Kasumi-1 (cell line): ENCODE measurements at places on chromosomes 3 and 15.

DNA sequence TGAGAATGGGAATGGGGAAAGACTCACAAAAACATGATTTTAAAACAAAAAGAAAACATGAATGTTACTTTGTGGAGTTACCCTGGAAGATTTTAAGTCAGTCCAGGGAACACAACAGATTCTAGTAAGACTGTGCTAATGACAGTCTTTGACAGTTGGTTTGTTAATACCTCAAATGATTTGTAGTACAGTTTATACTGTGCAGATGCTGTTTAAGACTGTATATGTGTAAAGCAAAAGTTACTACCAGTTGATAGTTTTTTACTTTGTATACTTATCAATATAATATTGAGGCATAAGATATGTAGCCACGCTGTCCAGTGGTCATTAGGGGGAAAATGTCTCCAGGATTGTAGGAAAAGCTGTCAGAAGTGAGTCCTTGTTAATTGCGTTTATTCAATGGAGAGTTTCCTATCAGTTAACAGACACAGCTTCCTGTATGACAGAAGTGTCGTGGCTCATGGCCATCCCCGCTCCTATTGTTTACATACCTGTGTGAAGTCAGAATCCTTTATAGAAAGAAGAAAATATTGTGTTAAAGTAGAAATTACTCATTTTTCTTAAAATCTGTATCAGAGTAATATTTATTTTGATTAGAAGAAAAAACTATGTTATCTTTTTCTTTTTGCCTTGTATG is 36.0 kb downstream of the NKIRAS1 start:
- DNase-seq: no peak

- DNase-seq: no peak
Measured at GRCh38 chr15:40776537-40777141, 6.9 kb downstream of the C15orf62 start.

DNA sequence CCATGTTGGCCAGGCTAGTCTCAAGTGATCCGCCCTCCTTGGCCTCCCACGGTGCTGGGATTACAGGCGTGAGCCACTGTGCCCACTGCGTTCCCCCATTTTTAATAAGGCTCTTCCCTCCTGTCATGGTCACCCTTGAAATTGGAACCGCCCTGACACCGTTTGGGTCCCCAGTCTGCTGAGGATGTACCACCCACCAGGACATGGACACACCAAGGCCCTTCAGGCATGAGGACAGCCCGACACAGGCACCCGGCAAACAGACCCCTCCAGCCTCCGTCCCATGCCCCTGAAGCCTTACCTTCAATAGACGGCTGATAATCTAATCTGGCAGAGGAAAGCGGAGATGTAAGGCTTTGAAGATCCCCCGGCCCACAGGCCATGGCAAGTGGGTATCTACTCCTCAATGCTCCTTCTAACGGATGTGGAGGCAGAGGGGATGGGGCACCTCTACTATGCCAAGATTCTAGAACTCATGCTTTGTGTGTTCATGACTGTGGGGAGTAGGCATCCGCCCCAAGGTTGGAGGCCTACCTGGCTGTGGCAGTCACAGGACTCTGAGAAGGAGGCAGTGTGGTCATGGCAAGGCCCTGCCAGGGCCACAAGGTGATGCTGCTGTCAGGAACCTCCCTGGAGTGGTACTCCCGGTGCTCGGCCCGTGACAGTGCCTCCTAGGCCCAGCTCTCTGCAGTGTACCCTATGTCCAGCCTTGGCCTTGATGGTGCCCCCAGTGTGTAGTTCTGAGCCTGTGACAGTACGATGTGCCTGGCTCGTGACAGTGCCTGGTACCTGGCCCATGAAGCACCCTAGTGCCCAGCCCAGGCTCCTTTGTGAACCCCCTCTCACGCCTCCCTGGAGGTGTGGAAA is 18.6 kb upstream of the PRSS50 start:
- DNase-seq: no peak

- no peak for DNase-seq
Measured at GRCh38 chr15:71301958-71302621, 186.8 kb downstream of the THSD4 start.

DNA sequence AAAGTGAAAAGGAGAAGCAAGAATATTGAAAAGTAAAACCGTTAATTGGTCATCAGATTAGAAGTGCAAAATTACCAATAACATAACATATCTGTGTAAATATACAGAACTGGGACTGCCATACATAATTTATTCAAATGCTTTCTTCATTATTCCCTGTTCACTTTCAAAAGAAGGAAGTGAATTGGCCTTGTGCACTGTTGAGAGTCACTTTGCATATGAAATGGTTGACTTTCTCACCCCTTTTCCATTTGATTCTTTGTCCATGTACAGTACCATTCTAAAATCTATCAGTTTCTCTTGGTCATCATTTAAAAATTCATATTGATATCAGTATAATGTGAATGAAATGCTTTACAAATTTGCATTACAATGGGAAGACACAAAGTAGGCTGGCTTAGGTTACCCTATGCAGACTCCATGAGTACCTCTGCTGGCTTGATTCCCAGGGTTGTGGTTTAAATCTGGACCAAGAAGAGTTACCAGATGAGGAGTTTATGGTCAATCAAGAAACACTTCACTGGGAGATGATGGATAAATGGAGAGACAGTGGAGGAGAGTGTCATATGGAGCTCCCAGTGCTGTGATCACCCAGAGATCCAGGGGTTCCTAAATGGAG is 210.9 kb upstream of the TOPAZ1 start:
- no peak for DNase-seq

DNA sequence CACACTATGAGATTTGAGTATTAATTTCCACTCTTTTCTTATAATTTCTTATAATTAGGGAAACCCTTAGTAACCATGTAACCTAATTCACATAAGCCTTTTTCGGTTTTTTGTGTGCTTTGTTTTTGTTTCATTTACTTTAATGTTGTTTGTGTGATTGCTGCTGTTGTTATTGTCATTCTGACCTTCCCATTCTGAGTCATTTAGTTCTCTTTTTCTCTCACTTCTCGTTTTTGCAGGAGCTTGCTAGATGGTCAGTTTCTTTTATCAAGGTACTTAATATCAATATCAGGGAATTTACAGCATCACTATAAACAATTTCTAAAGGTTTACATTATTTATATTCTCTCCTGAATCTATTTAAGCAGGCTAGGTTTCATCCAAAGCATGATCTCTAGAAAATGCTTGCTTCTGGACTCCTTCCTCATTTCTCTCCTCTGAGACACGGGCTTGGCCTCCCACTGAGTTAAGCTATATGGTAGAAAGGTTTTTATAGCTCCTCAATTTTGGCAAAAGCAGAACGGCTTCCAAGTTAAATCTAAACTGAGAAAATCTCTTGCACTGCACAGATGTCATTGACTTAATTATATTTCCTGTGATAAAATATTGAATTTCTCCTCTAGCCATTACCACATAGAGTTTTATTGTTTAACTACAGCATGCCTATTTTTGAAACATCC is 534.2 kb downstream of the NSUN3 start:
- DNase-seq: no peak
